ENCODE measurements at places on chromosomes 11 and 22.
A peak's percentile ranks its signal among the peaks of the same experiment; 100 is the strongest.

DNA sequence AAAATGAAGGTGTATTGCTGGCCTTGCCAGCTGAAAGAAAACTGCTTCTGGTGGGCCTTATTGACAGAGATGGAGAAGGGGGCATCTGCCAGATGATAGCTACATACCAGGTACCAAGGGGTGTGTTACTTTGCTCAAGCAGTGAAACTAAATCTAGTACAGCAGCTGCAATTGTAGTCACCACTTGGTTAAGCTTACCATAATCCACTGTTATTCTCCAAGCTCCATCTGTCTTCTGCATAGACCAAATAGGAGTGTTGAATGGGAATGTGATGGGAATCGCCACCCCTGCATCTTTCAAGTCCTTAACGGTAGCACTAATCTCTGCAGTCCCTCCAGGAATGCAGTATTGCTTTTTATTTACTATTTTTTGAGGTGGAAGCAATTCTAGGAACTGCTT, 45.8 kb upstream of the LIN7C start:
- no peak for DNase-seq

DNA sequence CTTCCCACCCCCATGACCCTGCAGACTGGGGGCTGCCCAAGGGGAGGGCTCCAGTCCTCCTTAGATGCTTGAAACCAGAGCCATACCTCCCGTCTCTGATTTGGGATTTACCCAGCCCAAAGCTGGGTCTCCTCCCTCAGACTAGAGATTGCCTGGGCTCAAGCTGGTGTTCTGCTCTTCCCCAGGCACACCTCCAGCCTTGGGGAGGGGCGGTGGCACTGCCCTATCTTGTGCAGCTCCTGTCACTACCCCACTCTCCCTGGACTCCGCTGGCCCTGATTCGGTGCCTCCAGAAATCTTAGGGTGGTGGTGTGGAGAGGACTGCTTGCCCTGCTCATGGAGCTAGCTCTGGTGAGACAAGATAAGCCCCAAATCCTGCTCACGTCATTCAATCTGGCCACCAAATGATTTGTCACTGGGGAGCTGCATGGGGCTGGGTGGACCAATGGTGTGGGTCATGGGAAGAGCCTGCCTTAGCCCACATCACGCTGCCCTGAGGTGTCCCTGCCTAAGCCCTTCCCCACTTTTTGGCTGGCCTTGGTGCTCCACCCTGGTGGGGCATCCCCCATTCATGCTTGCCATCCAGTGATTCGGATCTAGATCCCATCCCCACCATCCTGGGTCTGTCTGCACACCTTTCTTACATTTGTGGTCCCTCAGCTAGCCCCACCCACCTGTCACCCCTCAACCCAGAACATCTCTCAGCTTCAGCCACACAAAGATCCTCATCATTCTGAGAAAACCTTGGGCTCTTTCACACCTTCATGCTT, 87.7 kb downstream of the PDE2A start:
- DNase-seq = no peak

- DNase-seq = no peak
Measured at GRCh38 chr11:82191695-82192094, 542.0 kb downstream of the FAM181B start.

- peak; percentile 7 for DNase-seq
Measured at GRCh38 chr22:41565403-41566054, 4.7 kb downstream of the CSDC2 start.

GRCh38 chr11:79077702-79078330, 363.0 kb downstream of the TENM4 start:
- DNase-seq = no peak

GRCh38 chr22:30150212-30150611, 69.9 kb downstream of the HORMAD2 start:
- no peak for DNase-seq

DNA sequence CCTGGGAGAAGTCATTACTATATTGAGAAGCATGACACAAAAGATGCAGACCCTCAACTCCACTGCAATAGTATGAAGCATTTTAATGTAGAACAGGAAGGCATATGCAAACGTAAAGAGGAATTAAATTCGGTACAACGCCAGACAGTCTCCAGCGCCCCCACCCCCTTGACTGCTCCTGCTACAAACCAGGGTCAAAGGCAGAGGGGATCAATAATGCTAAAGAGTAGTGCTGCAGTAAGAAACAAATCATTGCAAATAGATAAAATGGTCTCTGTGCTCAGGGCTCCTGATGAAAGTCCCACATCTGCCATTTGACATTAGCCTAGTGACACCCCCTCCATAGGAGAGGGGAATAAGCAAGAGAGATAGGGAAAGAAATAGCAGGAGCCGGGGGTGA, 164.9 kb upstream of the BLID start:
- no peak for DNase-seq

- no peak for DNase-seq
Measured at GRCh38 chr11:18853086-18853720, 61.6 kb upstream of the PTPN5 start.

GRCh38 chr11:74321487-74322188, 10.2 kb upstream of the P4HA3 start:
- DNase-seq = peak; percentile 66

- DNase-seq = no peak
Measured at GRCh38 chr11:120994091-120994859, 29.6 kb upstream of the TBCEL start.

- DNase-seq = peak; percentile 87
Measured at GRCh38 chr22:46758867-46759290, 3.6 kb upstream of the TBC1D22A start.
